ENCODE measurements at places on chromosomes 3 and 15.

GRCh38 chr3:159732172-159733111, 256.2 kb upstream of the IL12A start:
- DNase-seq: peak; percentile 14

DNA sequence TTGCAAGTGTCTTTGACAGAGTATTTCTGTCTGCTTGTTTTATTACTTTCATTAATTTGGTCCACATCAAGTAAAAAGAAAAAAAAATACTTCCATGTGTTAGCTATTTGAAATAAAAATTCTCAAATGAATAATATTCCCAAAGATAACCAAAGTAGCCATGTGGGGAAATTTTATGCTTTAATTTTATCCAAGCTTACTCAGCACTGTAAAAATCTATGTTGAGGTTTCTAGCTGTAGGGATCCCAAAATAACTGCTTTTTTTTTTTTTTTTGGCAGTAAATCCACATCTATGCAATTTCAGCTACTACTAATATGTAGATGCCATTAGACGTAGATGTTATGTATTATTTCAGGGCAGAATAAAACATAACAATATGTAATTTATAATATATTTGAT, 35.4 kb upstream of the CNTN6 start:
- no peak for DNase-seq

DNA sequence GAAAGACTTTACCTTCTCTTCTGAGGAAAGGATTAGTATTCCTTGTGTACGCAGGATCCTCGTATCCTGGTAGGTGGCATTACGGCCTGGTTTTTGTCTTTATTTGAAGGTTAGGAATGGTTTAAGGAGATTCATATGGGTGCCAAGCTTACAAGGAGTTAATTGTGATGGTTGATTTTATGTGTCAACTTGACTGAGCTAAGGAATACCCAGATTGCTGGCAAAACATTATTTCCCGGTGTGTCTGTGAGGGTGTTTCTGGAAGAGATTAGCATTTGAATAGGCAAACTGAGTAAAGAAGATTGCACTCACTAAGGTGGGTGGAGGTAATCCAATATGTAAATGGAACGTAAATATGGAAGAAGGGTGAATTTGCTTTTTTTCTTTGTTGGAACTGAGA, 44.4 kb upstream of the ABI3BP start:
- DNase-seq: no peak

GRCh38 chr15:78574944-78575343, 9.6 kb downstream of the CHRNA5 start:
- DNase-seq: no peak

GRCh38 chr3:5645692-5646410, 458.3 kb downstream of the EDEM1 start:
- no peak for DNase-seq

- DNase-seq: no peak
Observed at GRCh38 chr15:79084308-79084968, 6.1 kb downstream of the RASGRF1 start.

DNA sequence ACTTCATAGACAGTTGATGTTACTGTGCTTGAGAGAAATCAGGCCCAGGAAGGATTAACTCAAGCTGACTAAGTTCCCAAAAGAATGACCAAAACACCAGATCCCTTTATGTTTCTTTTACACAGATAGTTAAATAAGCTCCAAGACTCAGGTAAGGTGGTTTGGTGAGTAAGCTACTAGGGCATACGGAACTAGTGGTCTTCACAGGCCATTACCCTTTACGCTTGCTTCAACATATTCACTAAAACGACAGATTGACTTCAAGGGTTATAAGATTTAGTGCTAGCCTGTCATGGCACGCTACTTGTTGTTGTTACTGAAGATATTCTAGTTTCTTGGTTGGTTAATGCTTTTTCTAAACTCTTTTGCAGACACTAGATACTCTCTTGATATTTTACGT, 369.3 kb downstream of the LPP start:
- DNase-seq: no peak

GRCh38 chr3:13705702-13706280, 156.9 kb downstream of the FBLN2 start:
- no peak for DNase-seq

- DNase-seq: no peak
Observed at GRCh38 chr3:153285194-153285641, 123.2 kb downstream of the RAP2B start.

- DNase-seq: no peak
Observed at GRCh38 chr15:68284616-68285258, 7.2 kb downstream of the FEM1B start.

GRCh38 chr3:23219117-23219516, 16.0 kb downstream of the UBE2E2 start:
- DNase-seq: no peak

DNA sequence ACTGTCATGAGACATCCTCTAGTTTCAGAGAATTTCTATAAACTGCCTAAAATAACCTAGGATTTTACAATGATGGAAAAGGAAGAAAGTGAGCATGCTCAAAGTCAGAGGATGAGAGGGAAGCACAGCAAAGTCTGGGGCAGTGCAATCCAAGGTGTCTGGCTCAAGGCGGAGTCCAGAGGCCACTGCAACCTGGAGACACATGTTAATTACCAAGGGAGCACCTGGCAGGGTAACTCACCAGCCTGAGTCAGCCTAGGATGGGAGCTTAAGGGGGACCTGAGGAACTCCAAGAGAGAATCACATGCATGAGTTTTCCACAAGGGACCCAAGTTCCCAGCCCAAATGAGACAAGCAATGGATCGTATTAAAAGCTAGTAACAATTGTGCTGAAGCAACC, 49.8 kb downstream of the PLD1 start:
- no peak for DNase-seq

Measured in HS-5 (cell line).